ENCODE measurements at places on chromosomes 4 and X.

- no peak for DNase-seq
Measured at GRCh38 chr4:81404294-81404693, 67.4 kb downstream of the RASGEF1B start.

- peak; percentile 35 for DNase-seq
Measured at GRCh38 chrX:107678957-107679740, 50.8 kb downstream of the PRPS1 start.

DNA sequence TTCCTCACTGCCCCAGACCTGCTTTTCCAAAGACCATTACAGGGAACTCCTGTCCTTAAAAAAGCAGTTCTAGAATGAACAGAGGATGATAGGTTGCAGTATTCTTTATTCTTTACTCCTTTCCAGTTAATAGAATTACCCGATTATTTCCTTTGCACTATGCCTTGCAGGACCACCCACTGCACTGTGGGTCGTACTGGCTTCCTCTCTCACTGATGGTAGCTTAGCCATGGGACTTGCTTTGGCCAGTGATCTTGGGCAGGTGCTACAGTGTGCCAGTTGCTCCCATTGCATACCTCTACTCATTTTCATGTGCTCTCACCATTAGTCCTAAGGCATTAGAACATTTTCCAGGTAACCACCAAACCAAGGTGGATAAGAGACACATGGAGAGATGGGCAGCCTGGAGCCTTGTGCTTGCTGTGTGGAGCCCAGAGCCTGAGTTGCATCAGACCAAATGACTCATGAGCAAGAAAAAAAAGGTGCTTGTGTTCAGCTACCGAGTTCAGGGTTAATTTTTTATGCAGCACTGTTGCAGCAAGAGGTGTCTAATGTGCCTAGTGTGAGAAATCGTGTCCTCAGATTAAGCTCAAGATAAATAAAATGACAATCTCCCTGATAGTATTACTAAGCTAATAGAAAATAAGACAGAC is 7.6 kb upstream of the UNC5C start:
- DNase-seq: no peak

DNA sequence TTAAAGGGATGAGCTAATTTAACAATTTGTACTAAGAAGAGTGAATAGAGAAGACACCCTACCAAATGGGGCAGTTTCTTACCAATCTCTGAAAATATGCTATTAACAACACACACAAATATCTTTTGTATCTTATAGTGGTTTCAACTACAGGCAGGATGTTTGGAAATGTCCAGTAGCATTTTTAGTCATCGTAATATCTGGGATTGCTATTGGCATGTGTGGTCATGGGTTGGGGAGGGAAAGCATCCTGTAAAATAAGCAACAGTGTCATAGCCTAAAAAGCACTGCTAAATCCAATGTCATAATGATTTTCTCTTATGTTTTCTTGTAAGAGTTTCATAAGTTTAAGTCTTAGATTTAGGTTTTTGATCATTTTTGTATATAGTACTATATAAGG is 29.3 kb upstream of the ABCG2 start:
- no peak for DNase-seq

DNA sequence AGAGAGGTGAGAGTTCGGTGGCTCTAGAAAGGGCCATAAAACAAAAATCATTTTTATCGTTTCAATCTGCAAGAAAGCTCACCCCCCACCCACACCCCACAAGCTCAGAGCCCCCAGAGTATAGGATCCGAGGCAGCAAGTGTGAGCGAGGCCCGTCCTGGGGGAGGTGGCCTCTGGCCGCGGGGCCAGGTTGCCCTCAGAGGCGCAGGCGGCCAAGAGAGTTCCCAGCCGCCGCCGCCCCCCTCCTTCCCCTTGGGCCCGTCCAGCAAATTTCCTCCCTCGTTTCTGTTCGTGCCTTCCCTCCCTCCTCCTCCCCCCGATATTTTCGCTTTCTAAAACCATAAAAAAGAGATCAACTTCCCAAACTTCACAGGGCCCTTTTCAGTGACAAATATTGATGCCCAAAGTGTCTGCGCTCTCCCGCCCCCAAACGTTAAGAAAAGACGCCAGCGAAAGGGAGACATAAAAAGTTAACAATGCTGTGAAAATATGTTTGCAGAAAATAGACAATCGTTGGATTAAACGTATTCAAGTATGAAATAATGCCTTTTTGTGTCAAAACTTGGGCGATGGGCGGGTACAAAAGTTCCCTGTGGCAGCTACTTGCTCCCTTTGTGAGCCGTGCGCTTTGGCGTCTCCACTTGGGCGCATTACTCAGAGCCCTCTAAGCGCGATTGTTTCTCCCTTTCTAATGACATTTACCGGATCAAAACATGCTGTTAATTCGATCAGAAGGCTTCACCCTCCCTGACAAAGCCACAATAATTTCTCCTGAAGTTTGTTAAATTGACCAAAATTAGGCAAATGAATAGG is 1.1 kb upstream of the HELT start:
- no peak for DNase-seq

- peak; percentile 92 for DNase-seq
Measured at GRCh38 chr4:7266525-7267292, 74.4 kb downstream of the SORCS2 start.

DNA sequence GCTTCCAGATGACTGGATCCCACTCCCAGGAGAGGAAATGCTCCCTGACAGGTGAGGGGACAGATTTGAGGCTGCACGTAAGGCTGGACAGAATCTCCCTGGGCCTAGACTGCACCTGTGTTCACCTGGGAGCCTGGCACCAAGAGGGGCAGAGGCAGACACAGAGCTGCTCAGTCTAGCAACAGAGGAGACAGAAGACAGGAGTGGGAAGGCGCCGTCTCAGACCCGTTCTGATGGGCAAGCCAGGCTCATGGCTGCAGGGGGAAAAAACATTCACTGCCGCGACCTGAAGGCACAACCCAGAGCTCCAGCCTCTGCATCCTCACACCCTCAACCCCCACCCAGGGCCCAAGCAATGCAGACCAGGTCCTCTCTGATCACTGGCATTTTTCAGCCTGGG is 16.8 kb downstream of the BCAP31 start:
- no peak for DNase-seq

- no peak for DNase-seq
Measured at GRCh38 chrX:68684291-68684918, 36.9 kb downstream of the STARD8 start.

GRCh38 chr4:110034026-110034393 is 121.3 kb downstream of the EGF start:
- no peak for DNase-seq

DNA sequence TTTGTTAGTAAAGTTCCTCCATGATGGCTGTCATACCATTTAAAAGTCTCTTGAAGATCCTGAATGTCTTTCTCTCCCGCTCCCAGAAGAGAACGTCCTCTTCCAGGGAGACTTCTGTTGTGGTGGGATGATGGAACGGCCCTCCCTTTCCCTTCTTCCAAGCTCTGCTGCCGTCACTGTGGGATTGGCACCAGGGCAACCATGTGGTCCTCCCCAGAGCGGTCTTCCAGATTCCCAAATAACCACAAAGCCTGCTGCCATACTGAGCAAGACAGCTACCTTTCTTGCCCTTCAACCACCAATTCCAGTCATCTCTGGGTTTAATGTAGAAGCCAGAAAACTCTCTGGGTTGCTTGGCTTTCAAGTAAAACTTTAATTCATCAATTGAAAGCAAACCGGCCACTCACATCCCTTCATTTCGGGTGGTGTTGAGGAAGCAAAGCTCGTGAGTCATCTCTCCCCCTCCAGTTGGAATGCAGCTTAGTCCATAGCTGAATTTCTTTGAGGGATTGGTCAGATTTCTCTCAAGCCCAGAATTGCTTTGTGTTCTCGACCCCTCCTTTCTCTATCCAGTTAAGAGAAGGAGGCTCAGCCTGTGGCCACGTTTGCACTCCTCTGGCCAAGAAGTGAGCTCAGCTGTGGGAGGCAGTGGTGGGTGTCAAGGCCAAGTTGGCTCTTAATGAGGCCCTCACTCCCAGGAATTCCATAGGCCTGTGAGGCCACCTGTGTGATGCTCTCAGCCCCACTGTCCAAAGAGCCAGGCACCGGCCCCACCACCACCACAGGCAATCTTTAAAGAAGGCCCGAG is 36.9 kb downstream of the FHDC1 start:
- peak; percentile 100 for DNase-seq

- DNase-seq: no peak
Measured at GRCh38 chr4:95188701-95189370, 359.9 kb downstream of the UNC5C start.

DNA sequence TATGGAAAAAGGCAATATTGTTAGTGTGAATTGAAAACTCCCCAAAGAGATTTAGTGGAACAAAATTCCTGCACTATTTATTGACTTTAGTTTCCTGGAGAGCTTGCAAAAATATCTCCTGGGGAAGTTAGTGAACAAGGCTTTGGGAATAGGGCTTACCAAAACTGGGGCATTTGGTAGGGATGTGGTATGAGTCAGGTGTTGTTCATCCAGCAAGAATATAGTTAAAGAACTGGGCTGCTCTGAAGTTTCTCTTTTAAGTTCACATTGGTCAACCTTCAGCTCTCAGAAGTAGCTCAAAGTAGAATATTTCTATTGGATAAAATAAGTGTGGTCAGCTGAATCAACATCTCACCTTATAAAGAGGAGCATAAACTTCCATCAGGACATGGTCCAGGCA is 185.0 kb downstream of the CPE start:
- peak; percentile 54 for DNase-seq

GRCh38 chrX:108396188-108396891 is 41.9 kb downstream of the COL4A6 start:
- DNase-seq: peak; percentile 46

DNA sequence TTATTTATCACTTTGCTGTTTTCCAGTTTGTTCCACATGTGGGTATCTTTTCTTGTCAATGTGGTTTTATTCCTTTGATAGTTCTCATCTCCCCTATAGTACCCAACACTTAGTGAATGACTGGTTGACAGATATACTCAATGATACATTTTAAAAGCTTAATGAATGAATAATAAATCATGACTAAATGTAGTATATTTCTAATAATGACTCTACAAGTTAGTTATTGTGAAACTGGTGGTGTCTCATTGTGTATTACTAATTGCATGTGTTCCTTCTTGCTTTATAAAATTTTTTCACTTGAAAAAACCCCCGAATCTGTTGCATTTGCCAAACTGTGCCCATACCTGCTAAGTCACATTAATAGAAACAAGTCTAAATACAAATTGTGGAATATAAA is 95.4 kb downstream of the MBNL3 start:
- DNase-seq: no peak

DNA sequence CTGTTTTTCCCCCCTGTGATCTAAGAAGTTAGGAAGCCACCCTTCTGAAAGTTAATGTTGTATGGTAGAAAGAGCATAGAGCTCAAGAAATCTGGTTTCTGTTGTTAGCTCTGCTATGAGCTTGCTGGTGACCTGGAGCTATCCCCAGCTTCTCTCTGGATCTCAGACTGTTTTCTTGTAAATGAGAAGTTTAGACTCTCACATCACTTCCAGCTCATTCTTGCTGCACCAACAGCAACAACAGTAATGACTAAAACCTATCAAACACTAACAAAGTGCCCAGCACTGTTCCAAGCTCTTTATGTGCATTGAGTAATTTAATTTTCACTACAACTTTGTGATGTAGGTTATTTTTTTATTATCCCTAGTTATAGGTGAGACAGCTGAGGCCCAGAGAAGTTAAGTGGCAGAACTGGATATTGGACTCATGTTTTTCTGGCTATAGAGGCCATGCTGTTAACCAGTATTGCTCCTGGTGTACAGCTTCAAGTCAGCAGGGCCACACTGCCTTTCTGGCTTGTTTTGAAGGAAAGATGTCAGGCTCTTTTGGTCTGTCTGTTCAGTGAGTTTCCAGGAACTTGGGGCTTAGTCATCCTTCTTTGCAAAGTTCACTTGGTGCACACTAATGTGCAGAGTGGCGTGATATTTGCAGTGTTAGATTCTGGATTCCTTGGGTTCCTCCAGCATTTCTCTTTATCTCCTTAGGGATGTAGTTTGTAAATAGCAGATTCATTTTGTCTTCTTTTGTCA is 27.8 kb upstream of the TMEM164 start:
- peak; percentile 10 for DNase-seq

- no peak for DNase-seq
Measured at GRCh38 chr4:188536826-188537225, 397.6 kb downstream of the TRIML1 start.

DNA sequence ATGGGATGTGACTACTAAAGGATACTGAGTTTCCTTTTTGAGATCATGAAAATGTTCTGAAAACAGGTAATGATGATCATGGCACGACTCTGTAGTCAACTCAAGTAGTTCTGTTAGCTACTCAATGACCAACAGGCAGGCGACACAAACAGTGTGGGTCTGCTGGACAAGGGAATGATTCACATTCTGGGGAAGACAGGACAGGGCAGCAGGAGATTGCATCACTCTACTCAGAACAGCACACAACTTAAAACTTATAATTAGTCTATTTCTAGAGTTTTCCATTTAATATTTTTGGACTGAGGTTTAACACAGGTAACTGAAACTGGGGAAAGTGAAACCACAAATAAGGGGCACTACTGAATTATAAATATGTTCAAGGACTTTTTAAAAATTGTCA is 365.2 kb downstream of the PRDM5 start:
- no peak for DNase-seq

GRCh38 chr4:87409420-87409939 is 12.9 kb upstream of the NUDT9 start:
- DNase-seq: no peak

DNA sequence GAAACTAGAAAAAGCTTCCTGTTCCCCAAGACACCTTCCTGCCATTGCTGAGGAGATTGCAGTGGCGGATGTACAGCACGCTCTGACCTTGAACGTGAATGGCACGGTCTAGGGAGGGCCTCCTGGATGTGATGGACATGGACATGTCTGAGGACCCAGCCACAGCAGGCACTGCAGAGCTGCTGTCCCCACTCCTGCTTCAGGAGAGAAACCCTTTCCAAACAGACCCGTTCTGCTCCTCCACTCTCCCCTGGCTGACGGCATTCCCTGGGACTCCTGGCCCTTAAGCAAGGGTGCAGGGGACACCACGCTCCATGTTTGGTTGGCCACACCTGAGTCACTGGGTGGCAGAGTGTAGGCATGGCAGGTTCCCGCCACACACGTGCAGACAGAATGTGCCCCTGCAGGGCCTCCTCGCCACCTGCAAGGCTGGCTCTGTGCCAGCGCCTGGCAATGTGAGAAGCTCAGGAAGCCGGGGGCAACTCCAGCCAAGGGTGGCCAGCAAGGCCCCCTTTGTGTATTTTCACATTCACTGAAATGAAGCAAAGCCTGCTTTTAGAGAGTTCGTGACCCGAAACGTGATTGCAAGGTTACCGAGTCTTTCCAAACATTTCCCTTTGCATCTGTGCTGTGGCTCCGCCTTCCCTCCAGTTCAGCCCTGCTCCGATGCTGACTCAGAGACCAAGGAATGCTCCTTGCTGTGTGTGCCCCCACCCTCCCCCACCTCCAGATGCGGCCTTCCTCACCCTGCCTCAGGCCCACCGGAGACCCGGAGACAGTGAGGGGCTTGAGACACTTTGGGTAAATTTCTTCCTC is 46.1 kb downstream of the HTRA3 start:
- peak; percentile 74 for DNase-seq

GRCh38 chr4:173713026-173713425 is 183.0 kb upstream of the HAND2 start:
- DNase-seq: no peak

- DNase-seq: peak; percentile 78
Measured at GRCh38 chr4:54228961-54229501, at the start of gene PDGFRA. TSS of gene PDGFRA (plus strand) at chr4:54229293. CDS start at chr4:54258769, 29,476 bp downstream.

Data from astrocyte (in vitro differentiated cells and primary cell).